ENCODE measurements at places on chromosomes 12 and 14.

DNA sequence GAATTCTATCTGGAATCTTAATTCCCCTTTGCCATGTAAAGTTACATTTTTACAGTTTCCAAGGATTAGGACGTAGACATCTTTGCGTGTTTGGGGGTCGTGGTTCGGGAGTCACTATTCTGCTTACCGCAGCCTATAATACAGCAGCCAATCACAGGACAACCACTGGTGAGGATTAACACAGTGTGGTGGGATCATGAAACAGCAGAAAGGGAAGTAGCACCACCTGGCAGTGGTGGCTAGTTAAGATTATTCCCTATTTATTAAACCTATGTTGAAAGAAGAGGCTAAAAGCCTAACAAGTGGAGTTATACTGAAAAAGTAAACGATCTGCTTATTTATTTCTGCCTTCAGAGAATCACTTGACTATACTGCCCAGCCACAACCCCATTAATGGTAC is 71.7 kb downstream of the IPO8 start:
- no peak for DNase-seq

DNA sequence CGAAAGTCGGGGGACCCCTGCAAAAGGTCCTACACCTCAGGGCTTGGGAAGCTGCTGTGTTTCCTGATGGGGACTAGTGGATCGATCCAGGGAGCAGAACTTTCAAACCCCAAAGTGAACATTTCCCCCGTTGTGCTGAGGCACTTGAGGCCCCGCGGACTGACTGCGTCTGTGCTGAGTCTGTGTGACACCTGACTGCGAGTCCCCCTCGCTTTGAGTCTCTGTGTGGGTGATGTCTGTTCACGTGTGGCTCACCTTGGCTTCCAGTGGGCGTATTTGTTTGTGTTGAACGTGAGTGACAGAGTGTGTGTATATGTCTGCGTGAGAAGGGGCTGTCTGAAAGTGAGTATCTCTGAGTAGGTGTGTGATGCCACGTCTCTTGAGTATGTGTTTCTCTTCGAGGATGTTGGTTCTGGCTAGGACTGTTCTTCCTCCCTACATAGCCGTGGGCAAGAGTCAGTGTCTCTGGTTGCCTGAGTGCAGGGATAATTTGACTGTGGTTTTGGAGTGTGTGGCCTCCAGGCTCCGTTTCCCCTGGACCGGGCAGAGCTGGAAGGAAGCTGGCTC is 1.3 kb downstream of the TEAD4 start:
- DNase-seq: peak; percentile 42

GRCh38 chr12:3366451-3367110 is 124.4 kb upstream of the PRMT8 start:
- no peak for DNase-seq

DNA sequence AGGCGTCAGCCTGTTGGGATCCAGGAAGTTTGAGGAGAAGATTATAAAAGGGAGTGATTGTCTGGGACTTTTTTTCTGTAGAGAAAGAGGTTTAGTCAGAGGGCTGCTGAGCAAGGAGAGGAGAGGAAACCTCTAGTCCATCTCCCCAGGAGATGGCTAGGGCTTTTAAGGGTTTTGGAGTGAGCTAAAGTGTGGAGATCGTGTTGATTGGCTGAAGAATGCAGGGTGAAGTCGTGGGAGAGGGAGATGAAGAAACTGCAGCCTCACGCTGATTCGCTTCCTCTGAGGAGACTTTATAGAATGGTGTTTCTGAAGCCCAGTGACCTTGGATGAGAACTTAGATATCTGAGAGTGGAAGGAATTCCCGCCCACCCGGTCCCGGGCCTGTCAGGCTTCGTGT is 193.7 kb upstream of the PWP1 start:
- DNase-seq: no peak

- peak; percentile 82 for DNase-seq
Measured at GRCh38 chr12:104750061-104750460, 208.0 kb downstream of the SLC41A2 start.

DNA sequence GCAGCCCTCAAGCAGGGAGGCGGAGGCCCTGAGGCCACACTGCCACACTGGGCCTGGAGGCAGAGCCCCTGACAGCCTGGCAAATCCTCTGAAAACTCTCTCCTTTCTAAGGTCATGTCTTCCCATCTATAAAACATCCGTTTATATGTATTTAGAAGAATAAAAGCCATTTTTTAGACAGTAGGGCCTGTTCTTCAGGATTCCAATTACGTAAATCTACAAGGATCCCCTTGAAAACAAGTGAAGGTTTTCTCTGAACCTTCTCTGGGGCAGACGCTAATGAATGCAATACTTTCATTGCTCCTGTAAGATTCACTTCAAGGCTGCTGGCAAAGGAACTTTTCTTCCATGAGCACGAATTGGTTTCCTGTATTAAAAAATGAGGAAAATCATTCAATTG is 12.8 kb downstream of the EIF2B2 start:
- no peak for DNase-seq

GRCh38 chr12:2137711-2138110 is 84.9 kb downstream of the CACNA1C start:
- no peak for DNase-seq

DNA sequence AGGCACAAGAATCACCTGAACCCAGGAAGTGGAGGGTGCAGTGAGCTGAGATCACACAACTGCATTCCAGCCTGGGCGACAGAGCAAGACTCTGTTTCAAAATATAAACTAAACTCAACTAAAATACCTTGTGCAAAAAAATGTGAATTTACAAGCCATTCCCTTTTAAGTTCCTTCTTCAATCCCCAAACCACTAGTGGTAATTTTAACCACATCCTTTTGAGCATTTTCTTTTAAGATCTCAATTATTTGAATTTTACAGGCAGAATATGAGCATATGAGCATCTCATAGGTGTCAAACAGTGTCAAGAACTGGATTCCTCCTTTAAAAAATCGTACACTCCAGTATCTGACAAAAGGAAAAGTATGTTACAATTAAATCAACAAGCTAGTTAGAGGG is 57.0 kb upstream of the NPFF start:
- no peak for DNase-seq

DNA sequence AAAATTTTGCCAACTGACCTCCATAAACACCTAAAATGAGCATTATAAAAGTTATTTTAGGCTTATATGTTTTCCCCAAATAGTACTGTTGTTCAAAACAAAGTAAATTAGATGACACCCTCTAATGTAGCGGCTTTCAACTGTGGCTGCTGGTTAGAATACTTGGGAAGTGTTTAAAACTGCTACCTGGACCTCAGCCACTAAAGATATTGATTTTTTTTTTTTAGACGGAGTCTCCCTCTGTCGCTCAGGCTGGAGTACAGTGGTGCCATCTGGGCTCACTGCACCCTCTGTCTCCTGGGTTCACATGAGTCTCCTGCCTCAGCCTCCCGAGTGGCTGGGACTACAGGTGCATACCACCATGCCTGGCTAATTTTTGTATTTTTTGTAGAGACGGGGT is 16.2 kb downstream of the PRORP start:
- DNase-seq: no peak

All from AG08396 (cell line).